ENCODE measurements at places on chromosomes 16 and 17.

DNA sequence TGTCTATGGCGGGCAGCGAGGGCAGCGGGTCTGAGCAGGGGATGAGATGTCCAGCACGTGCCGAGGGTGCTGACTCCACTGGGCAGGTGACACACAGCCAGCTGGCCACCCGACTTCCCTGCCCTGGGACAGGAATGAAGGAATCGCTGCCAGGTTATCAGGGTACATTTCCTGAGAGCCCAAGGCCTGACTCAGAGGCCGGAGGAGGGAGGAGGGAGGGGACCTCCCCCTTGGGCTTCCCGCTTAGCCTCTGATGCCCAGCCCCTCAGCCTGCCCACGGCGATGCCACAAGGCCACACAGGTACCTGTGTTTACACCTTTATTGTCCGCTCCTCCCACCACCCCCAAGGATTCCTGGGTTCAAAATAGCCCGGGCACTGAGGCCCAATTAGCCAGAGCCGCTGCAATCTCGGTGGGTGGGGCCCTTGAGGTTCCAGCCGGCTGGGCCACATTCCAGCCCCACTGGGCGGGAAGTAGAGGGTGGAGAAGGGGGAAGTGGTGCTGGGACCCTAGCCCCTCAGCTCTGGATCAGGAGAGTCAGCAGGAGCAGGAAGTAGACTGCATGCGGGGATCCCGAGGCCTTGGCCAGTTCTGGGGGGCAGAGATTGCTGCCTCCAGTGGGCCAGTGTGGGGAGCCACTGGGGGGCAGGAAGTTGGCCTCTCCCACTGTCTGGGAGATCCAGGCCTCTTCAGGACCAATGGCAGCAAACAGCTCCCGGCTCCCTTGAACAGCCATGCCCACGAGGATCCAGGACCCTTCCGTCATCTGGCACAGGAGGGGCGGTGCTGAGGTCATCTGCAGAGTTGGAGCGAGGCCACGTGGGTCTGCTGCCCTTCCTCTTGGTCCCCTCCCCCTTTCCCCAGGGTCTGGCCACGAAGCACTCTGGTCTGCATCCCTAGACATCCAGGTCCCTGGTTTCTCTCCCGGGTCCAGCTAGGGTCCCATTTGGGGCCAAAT, 3.4 kb upstream of the PRSS8 start:
- DNase-seq, result no peak

GRCh38 chr17:32912218-32912897, 15.6 kb upstream of the TMEM98 start:
- DNase-seq, result peak; percentile 78

GRCh38 chr16:63774302-63774701, 1347.6 kb downstream of the CDH11 start:
- no peak for DNase-seq

DNA sequence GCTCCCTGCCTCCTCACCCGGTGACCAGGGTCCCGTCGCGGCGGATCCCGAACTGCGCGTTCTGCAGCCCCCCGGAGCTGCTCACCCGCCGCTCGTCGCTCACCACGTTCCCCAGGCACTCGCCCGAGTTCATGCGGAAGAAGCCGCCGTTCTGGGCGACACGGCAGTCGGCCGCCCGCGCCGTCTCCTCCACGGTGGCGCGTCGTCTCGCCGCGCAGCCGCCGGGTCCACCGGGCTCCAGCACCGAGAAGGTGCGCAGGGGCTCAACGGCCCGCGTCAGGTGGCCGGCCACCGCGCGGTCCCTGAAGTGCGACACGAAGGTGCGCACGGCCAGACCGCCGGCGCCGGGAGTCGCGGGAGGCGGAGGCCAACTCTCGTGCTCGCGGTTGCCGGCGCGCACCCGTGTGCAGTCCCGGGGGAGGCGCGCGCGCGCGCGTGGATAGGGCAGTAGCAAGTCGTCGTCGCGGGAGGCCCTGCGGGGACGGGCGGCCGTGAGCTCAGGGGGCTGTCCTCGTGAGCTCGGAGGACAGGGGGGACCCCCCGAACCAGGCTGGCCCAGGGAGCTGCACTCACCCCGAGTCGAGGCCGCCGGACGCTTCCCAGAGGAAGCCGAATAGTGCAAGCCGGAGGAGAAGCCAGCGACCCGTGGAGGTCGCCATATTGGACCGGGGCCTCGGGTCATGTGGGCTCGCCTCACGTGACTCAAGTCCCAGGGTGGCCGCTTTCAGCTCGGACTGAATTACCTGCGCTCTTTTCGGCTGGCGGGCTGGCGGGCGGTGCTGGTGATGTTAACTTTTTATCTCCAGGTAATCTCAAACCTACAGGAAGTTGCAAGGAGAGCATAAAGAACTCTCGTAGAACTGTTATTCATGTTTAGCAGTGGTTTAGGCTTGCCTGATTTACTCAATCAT, at the start of gene NAGPA:
Gene NAGPA, minus strand, starts transcription at position 680 of the 911 bp plus-strand sequence. Its CDS starts 21 bp downstream, at position 659.
- DNase-seq, result peak; percentile 88

- DNase-seq, result no peak
These were observed 5.3 kb upstream of the CRK start for GRCh38 chr17:1461198-1461944.

DNA sequence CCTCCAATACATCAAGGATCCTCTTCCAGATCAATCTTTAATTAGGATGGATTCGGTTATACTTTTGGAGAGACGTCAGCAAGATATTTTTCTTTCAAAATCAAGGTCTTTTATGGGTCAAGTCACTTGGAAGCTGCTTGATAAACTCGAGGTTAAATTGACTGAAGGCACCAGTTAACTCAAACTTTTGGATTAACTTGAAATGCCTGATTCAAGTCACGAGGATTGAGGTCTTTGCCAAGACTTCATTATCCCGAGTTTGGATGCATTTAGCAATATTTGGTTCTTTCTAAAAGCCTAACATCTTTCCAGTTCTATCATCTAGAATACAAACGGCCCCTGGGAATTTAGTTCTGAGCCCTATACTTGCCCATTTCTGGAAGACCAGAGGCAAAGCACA, 82.9 kb downstream of the MYH11 start:
- DNase-seq, result no peak

DNA sequence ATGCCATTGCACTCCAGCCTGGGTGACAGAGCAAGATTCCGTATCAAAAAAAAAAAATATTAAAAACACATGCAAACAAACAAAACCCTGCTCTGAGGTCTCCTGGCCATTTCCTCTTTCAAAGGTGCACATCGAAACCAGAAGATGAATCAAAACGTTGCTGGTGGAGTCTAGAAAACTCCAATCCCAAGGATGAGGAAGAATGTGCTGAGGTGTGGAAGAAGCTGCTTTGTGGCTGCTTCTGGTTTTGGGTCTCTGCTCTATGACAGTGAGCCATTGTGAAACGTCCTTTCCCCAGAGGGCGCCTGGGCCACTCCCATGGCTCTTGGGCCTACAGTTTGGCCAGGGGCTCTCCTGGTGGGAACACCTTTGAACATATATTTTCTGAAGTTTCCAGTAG, 112.6 kb downstream of the IRF8 start:
- no peak for DNase-seq

GRCh38 chr17:77646046-77646430, 312.5 kb upstream of the TNRC6C start:
- no peak for DNase-seq

GRCh38 chr16:84884246-84884595, 64.4 kb downstream of the CRISPLD2 start:
- no peak for DNase-seq

- DNase-seq, result no peak
These were observed 313.0 kb upstream of the GOT2 start for GRCh38 chr16:59047114-59047513.

- DNase-seq, result no peak
These were observed 4.9 kb upstream of the LHX1 start for GRCh38 chr17:36932383-36932693.

DNA sequence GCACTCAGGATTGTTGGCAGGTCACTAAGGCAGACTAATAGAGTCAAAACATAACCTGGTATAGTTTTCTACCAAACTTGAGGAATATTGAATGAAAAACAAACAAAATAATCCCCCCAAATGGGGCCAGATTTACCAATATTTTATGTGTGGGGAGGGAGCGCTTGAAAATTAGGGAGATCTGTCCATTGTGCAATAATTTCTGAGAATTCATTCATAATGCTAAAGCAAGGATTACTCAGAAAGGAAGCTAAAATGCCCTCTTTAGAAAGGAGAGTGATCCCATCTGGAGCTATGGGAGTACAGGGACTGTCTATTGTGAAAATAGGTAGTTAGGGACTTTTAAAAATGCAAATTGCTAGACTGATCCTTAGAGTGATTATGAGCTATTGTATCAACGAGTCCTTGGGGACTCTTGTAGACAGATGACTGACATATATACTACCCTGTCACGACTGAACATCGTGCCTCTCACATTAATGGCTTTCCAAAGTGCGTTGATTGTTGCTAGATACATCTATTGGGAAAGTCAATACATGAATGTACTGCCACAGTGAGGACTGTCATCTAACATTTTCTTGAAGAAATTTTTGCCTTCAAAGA, 193.6 kb downstream of the AATF start:
- DNase-seq, result no peak

GRCh38 chr16:27326738-27327585, 13.2 kb downstream of the IL4R start:
- no peak for DNase-seq

- DNase-seq, result no peak
These were observed 1.4 kb downstream of the PLCD3 start for GRCh38 chr17:45130681-45131615.

GRCh38 chr17:64063766-64064224, 43.4 kb upstream of the ICAM2 start:
- peak; percentile 81 for DNase-seq

DNA sequence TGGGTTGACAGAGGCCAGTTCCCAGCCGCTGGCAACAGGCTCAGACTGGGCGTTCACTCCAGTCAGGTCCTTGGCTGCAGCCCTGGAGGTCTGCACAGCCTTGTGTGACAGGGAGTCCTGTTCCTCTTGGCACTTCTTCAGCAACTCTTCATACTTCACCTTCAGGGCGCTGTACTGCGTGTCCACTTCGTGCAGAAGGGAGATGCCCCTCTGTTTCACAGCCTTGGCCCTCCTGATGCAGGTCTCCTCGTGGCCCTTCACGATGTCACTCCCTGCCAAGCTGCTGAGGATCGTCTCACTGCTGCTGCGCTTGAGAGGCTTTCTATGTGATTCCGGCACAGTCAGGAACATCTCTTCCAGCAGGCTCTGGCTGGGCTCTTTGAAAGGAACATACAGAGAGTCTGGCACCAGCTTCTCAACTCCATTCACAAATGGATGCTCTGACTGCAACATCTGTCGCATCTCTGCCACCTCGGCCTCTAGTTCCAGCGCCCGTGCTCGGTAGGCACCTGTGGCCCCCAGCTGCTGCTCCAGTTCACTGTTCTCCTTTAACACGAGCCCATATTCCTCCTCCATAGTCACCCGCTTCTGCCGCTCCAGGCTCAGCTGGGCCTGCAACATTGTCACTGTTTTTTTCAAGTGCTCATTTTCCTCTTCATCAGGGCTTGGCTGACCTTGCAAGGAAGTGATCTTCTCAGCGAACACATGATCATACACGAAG, 27.2 kb downstream of the CDR2 start:
- DNase-seq, result no peak

- no peak for DNase-seq
These were observed 657.8 kb downstream of the MAF start for GRCh38 chr16:78942625-78943245.

DNA sequence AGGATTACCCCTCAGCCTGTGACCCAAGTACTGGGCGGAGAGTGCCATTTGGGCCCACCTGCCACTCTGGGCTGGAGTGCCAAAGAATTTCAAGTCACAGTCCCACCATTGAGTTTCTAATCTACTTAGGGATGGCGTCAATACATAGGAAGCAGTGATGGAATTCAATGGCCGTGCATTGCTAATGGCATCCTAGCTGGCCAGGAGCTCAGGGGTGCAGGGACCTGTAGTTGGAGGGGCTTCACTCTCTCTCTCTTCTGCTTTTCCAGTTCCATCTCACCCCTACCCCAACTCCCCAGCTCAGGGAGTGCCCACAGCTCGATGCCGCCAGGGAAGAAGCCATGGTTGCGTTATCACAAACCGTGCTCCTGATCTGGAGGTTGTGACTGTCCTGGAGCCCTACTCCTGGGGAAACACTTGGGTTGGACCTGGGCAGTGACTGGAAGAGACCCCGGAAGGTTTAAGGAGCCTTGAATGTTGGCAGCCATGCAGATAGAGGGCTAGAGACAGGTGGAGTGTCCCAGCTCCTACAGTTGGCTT, 2.4 kb downstream of the MMP15 start:
- no peak for DNase-seq

GRCh38 chr17:17151541-17151940, 54.6 kb downstream of the PLD6 start:
- no peak for DNase-seq

DNA sequence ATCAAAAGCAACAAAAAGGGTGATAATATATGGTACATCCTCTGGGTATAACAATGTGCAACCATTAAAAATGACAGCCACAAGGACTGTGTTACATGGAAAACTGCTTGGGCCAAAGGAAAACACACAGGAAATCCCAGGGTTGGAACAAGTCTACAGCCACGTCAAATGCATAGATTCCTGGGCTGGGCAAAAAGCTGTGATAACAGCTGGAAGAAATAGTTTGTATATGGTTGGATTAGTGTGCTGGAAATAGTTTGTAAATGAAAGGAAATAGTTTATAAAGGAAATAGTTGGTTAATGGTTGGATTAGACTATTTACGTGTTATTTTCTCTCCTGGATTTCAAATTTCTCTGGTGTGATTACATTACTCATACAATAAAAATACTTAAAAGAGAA, 2.6 kb downstream of the HSD17B2 start:
- no peak for DNase-seq
